ENCODE measurements at places on chromosomes 3 and 15.
A peak's percentile ranks its signal among the peaks of the same experiment; 100 is the strongest.

DNA sequence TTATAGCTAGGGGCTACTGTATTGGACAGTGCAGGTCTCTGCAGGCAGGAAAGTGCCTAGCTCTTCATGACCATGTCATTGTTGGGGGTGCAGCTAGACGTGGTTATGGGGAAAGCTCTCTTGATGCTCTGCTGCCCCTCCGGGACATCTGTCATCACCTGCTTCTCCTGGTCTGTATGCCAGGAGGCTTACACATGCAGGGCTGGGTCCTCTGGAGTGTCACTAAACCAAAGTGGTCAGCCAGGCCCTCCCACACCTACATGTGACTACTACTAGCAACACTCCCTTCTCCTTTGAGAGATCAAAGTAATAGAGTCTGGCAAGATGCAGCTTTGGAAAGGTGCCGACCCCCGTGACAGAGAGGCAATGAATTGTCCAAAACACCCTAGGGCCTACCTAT is 98.5 kb downstream of the SST start:
- DNase-seq: no peak

- no peak for DNase-seq
Measured at GRCh38 chr3:158768881-158769543, 32.8 kb upstream of the MFSD1 start.

GRCh38 chr15:81166636-81167305 is 29.9 kb upstream of the IL16 start:
- no peak for DNase-seq

DNA sequence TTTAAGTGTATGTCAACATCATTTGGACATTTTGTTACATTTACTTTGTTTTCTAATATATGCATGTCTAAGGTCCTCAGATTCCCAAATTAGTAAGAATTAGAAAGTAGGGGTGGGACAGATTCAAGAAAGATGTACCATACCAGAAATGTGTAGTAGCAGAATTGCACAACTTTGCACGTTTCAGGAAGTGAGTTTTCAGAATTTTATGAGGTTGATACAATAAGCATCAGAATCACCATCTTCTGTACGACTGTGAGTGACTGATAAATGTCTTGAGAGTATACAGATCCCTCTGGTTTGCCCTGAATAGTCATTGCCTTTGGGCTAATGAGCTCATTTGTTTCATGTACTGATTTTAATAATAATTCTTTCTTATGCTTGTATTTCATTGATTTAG is 9.3 kb downstream of the ARIH2 start:
- no peak for DNase-seq

GRCh38 chr3:119781330-119782198 is at the start of gene NR1I2:
TSS of gene NR1I2 (plus strand) at chr3:119782101.
- no peak for DNase-seq

GRCh38 chr3:119443179-119443578 is 20.2 kb downstream of the TMEM39A start:
- no peak for DNase-seq

DNA sequence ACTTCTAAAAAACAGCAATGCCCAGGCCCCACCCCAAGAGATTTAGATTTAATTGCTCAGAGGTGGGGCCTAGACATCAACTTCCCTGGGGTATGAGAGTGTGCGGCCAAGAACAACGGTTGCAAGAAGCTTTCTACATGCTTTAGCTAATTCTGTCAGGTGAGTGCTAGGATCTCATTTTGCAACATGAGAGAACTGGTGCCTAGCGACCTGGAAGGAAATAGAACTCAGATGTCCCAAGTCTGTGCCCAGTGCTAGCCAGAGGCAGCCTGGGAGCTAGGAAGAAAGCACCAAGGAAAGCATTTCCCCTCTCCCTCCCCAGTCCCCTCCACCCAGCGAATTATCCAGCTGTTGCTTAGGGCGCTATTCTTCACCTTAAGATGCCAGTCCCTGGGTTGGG is 22.9 kb upstream of the HRH1 start:
- DNase-seq: peak; percentile 24

DNA sequence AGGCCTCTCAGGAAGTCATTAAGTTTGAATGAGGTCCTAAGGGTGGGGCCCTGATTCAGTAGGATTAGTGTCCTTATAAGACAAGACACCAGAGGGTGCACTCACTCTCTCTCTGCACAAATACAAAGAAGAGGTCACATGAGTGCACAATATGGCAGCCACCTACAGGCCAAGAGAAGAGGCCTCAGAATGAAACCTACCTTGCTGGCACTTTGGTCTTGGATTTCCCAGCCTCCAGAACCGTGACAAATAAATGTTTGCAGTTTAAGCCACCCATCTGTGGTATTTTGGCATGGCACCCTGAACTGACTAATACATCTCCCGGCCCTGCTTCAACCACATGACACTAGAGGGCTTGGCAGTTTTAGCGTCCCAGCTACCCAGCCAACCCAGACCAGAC is 73.9 kb upstream of the CHRNB4 start:
- no peak for DNase-seq

DNA sequence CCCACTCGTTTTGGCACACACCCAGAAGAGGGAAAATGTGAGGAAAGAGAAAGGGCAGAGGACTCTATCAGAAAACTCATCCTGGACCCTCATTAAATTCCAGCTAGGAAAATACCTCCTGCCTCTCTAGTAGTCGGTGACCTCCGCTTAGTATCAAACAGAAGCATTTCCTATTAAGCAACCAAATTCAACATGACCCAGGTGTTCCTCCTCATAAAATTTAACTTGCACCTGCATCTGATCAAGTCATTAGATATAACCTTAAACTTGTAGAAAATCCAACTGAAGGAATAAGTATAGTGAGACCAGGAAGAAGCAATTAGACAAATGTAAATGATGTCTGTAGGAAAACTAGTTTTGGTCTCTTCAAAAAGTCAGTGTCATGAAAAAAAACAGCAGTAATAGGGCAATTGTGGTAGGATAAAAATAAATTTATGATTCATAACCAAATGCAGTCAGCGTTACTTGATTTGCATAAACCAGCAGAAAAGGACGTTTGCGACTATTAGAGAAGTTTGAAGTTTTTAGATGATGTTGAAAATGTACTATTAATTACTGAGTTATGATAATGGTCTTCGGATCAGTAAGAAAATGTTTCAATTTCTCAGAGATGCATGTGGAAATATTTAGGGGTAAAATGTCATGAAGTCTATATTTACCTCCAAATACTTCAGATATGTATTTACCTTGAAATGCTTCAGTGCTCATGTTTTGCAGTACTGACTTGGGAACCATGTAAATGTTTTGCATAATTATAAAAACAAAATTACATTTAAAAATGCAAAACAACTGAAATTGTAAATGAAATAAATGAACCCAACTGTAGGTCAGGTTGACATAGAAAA is 44.6 kb downstream of the LDHAL6B start:
- no peak for DNase-seq
